Stomach (tissue), 19 donors: ENCODE measurements at places on chromosomes 4 and X.

- H3K36me3 ChIP-seq = no peaks in the 10 kb centered on the region
- H3K4me1 ChIP-seq = peaks cover 15% of the 10 kb centered on the region
- no peak overlapping the region for H3K4me3 ChIP-seq
- no peaks in the 10 kb centered on the region for H3K27me3 ChIP-seq
- H3K27ac ChIP-seq = no peak overlapping the region
These were observed 281.3 kb downstream of the PTTG2 start for GRCh38 chr4:38241541-38241940.

- H3K36me3 ChIP-seq = no peaks in the 10 kb centered on the region
- H3K4me3 ChIP-seq = no peak overlapping the region
- DNase-seq = no peak
These were observed 505.8 kb downstream of the RAB28 start for GRCh38 chr4:12978310-12978709.

GRCh38 chr4:8368061-8368481, 72.5 kb downstream of the ACOX3 start:
- H3K27ac ChIP-seq = no peak overlapping the region
- H3K27me3 ChIP-seq = no peaks in the 10 kb centered on the region
- DNase-seq = no peak
- peaks cover 59% of the 10 kb centered on the region for H3K36me3 ChIP-seq

- no peak overlapping the region for H3K27ac ChIP-seq
- H3K4me1 ChIP-seq = no peaks in the 10 kb centered on the region
- H3K36me3 ChIP-seq = no peaks in the 10 kb centered on the region
- no peak for DNase-seq
These were observed 24.2 kb upstream of the CAMK2D start for GRCh38 chr4:113785781-113786180.

DNA sequence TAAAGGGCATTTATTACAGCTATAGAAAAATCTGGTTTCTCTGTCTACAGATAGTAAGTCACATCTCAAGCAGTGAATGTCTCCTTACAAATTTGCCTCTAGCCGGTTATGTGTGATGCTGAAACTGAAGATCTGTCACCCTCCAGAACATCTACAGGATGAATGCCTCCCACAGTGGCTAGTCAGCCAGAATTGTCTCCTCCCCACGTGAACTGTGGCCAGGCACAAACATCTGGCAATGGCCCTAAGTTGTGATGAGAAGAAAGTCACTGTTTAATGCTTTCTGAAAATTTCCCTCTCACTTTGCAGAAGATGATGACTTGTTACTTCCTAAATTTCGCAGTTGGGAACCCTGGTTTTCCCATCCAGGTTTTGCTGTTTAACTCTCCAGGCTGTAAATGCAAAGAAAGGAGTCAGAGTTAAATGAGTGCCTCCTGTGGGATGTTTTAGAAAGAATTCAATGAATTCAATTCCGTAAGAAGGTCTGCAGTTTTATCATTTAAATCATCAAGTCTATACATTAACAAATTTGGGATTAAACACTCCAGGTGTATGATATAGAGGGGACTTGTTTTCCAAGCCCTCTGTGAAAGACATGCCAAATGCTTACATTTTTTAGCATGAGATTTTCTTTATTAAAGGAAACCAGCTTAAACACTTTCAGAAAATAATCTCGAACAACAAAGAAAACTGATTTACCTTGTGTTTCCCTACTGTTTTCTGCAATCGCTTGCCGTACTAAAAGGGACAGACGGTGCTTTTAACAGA, 55.4 kb upstream of the TLR3 start:
- no peaks in the 10 kb centered on the region for H3K36me3 ChIP-seq
- no peaks in the 10 kb centered on the region for H3K4me1 ChIP-seq
- H3K4me3 ChIP-seq = no peak overlapping the region
- H3K27ac ChIP-seq = no peak overlapping the region
- H3K27me3 ChIP-seq = no peaks in the 10 kb centered on the region
- DNase-seq = no peak

GRCh38 chrX:11611965-11612364, 53.8 kb downstream of the ARHGAP6 start:
- H3K27me3 ChIP-seq = no peaks in the 10 kb centered on the region
- no peaks in the 10 kb centered on the region for H3K36me3 ChIP-seq
- DNase-seq = no peak
- H3K4me1 ChIP-seq = no peaks in the 10 kb centered on the region
- no peak overlapping the region for H3K4me3 ChIP-seq

GRCh38 chr4:134501973-134502643, 300.5 kb upstream of the PABPC4L start:
- DNase-seq = no peak
- H3K27ac ChIP-seq = no peak overlapping the region
- H3K4me3 ChIP-seq = no peak overlapping the region
- no peaks in the 10 kb centered on the region for H3K36me3 ChIP-seq
- no peaks in the 10 kb centered on the region for H3K4me1 ChIP-seq

DNA sequence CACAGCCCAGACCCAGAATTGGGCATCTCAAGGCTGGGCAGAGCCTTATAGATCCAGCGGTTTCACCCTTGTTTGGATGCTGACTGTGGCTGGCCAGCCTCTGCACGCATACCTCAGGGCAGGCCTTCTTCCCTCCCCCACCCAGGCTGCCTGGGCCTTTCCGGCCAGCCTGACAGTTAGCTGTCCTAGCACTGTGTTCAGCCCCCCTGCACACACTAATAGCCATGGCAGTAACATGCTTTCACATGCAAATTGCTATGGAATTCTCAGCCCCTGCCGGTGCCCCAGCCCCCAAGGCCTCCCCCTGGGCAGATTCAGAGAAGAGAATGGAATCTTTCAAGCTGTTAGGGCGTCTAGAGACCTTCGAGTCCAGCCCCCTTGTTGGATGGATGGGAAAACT, 17.7 kb downstream of the EFNB1 start:
- H3K27ac ChIP-seq = no peak overlapping the region
- no peaks in the 10 kb centered on the region for H3K27me3 ChIP-seq
- no peak for DNase-seq
- H3K36me3 ChIP-seq = peaks cover 3% of the 10 kb centered on the region
- peaks cover 19% of the 10 kb centered on the region for H3K4me1 ChIP-seq

DNA sequence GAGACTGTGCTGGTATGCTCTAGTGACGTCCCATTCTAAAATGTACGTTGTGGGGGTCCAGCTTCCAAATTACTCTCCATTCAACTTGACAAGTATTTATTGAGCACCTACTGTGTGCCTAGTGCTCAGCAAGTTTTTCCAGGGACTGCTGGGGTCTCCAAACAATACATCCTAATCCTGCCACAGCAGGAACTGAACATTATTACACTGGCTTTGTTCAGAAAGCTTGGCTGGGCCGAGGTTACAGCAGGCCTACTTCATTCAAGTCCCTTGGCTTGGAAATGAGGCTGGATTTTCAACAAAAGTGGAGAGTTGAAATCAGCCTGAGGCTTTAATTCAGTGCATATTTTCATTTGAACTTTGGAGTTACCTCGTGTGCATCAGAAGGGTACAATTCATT, 78.0 kb downstream of the GUCY2F start:
- no peaks in the 10 kb centered on the region for H3K36me3 ChIP-seq
- no peak overlapping the region for H3K27ac ChIP-seq
- no peaks in the 10 kb centered on the region for H3K4me1 ChIP-seq

- H3K27me3 ChIP-seq = no peaks in the 10 kb centered on the region
- H3K4me3 ChIP-seq = no peak overlapping the region
- no peak overlapping the region for H3K27ac ChIP-seq
- DNase-seq = no peak
- no peaks in the 10 kb centered on the region for H3K36me3 ChIP-seq
These were observed 290.7 kb upstream of the FAM241A start for GRCh38 chr4:111854494-111855087.

- H3K4me3 ChIP-seq = no peak overlapping the region
- no peaks in the 10 kb centered on the region for H3K4me1 ChIP-seq
- no peaks in the 10 kb centered on the region for H3K27me3 ChIP-seq
- no peak overlapping the region for H3K27ac ChIP-seq
- no peaks in the 10 kb centered on the region for H3K36me3 ChIP-seq
These were observed 59.0 kb downstream of the RNF150 start for GRCh38 chr4:141074098-141074878.
